Activated CD8-positive, alpha-beta memory T cell treated with anti-CD3 and anti-CD28 coated beads for 24 hours (primary cell): ENCODE measurements at places on chromosomes 2 and 18.

GRCh38 chr2:12931186-12931844 is 214.6 kb downstream of the TRIB2 start:
- no peak for DNase-seq

DNA sequence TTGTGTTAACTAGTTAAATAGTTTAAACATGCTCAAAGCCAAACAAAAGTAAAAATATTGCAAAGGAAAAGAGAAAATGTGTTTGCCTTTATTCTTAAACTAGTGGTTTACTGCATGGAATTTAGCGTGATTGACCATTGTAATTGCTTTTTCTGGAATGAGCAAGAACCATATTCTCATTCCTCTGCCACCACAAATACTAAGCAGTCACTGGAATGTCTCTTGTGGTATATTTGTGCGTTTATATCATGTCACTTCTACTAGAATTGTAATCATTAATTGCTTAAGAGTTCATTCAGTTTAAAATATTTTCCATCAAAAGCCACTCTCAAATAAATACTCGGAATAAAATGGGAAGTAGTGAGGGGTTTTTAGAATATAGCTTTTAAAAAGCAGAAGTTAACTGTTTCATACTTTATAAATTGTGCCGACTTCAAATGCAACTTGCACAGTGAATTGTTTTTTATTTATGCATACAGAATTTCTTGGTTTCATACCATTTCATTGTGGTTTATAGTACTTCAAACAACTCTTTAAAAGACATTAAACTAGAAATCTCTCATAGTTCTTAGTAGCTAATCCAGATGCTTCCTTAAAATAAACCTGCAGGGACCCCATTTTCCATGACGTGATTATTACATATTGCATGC is 288.1 kb downstream of the EPHA4 start:
- DNase-seq: no peak

- DNase-seq: no peak
Measured at GRCh38 chr2:94996305-94997100, 29.0 kb upstream of the MAL start.

GRCh38 chr2:172239944-172240590 is 137.4 kb upstream of the DLX2 start:
- no peak for DNase-seq

DNA sequence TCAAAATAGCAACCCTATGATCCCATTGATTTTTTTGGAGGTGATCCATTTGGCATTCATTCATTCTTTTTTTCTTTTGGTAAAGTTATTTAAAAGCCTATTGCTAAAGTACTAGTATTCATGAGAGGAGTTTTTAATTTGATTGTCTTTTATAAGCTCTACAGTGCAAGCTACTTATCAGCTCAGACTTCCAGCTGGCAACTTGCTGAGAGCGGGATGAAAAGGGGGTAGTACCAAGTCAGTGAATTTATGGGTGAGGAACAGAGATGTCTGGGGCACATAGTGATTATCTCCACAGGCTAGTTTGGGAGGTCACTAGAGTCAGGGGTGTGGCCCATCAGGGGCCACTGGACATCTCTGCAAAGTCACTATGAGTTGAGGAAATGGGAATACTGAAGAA is 202.4 kb downstream of the PIK3C3 start:
- no peak for DNase-seq

- no peak for DNase-seq
Measured at GRCh38 chr2:10048501-10049171, 5.3 kb downstream of the KLF11 start.

DNA sequence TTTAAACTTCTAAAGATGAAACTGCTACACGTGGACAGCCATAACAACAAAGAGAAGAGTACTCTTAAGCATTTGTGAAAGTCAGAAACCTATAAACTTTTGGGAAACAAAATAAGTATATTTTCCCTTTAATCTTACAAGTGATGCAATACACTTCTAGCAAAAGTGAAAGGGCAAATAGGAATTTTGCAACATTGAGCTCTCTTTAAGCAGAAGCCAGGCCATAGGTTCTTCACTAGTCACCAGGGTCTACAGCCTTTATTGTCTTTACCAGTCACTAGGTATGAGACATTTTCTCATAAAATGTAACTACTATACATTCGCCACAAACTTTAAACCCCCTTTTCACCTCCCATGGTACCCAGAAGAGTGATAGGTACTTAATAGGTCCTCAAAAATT is 37.5 kb downstream of the SCN1A start:
- no peak for DNase-seq

- DNase-seq: no peak
Measured at GRCh38 chr2:109407276-109408042, 206.3 kb downstream of the SEPTIN10 start.

- DNase-seq: no peak
Measured at GRCh38 chr2:6418291-6418690, 447.4 kb downstream of the CMPK2 start.

DNA sequence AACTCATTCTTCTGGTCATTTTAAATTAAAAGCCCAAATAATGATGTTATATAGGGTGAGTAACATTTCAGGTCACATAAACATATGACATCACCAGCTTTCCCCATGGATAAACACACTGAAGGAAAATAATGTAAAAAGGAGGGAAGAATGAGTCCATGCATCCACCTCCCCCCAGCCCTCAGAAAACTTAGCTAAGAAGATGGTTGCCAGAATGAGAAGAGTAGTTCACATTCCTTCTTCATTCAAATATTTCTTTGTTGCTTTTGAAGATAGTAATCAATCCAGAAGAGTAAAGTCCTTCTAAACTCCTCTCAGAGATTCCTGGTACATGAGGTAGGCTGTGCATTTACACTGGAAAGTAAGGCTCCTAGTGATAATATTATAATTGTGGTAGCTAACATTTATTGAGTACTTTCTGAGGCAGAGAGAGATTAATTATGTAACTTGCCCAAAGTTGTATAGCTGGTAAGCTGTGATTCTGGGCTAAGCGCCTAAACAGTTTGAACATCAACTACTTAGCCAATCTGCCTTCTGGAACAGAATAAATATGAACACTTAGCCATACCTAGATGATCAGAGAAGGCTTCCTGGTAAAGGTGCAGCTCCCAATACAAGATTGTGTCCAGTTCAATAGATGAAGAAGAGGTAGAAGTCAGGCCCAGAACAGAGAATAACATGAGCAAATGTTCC is 256.7 kb upstream of the FN1 start:
- no peak for DNase-seq
